ENCODE measurements at places on chromosomes 7 and 10.

- no peak for DNase-seq
These were observed 674 bp downstream of the AMZ1 start for GRCh38 chr7:2688409-2689342.

- DNase-seq = peak; percentile 32
These were observed 2.1 kb downstream of the ATP5MK start for GRCh38 chr10:103394180-103394579.

DNA sequence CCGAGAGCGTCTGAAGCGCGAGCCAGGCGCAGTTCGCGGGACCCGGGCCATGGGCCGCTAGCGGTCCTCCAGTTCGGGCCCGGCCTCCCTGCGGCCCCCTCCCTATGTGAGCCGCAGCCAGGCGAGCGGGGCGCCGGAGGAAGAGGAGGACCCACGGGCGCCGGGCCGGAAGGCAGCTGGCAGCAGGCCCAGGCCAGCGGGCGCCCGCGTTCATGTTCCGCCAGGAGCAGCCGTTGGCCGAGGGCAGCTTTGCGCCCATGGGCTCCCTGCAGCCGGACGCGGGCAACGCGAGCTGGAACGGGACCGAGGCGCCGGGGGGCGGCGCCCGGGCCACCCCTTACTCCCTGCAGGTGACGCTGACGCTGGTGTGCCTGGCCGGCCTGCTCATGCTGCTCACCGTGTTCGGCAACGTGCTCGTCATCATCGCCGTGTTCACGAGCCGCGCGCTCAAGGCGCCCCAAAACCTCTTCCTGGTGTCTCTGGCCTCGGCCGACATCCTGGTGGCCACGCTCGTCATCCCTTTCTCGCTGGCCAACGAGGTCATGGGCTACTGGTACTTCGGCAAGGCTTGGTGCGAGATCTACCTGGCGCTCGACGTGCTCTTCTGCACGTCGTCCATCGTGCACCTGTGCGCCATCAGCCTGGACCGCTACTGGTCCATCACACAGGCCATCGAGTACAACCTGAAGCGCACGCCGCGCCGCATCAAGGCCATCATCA, 1.1 kb downstream of the ADRA2A start:
- peak; percentile 70 for DNase-seq

DNA sequence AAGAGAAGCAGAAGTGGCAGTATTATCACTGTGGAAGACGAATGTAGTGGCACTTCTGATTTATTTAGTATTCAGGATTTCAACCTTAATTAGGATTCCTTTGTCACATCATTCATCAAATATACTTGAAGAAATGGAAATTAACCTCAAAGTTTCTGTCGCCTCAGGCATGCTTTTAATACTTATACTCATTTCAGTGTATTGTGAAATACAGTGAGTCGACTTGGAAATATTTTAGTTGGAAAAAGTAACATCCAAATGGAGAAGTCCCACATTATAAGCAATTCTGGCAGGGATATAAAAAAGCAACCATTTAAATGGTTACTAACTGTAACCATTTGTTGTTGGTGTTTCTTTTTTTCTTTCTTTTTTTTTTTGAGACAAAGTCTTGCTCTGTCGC, 648.8 kb downstream of the ARL4A start:
- no peak for DNase-seq

DNA sequence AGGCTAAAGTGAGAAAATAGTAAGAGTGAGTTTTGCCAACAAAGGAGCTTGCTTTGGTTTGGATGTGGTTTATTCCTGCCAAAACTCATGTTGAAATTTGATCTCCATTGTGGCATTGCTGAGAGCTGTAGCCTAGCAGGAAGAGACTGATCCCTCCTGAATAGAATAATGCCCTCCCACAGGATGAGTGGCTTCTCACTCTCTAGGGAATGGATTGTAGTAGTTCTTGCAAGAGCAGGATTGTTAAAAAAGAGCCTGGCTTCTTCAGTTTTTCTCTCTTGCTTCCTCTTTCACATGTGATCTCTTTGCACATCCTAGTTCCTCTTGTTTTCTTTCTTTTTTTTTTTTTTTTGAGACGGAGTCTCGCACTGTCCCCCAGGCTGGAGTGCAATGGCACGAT, 34.4 kb downstream of the ASAH2 start:
- peak; percentile 14 for DNase-seq

DNA sequence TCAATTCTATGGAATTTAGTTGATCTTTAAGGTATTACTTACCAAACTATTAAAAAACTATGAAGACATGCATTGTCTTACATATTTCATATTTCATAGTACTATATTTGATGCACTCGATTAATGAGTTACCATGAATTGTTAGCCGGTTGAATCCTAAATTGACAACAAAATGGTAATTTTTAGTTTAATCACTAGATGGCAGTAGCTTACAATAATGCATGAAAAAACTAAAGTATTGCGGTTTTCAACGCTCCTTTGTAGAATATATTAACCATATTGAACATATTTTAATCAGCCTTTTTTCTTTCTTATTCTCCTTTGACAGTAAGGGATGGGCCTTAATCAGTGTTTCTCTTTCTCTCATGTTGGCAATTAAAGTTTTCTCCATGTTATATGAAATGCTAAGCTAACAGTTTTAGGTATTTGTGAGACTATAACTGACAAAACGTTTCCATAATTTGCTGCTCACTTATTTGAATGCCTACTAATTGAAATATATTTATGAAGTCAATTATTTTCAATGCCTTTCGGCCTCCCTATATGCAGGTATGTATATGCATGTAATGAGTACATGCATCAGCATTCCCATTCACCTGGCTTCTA, 48.5 kb upstream of the ARL4A start:
- peak; percentile 83 for DNase-seq

DNA sequence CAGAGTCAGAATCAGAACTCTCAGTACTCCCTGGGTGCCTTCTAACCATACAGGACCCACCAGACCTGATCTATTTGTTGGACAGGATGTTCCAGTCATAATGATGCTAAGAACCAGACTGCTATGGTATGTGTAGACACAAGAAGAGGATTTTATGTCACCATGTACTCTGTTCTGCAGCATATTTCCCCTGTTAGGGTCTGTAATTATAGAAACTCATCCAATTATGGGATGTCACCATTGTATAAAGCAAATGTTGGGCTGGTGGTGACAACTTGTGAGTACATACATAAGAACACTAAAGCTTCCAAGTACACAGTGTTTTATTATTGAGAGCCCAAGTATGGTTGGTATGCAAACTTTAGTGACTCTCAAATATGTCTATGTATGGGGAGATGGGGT, 67.1 kb upstream of the AGBL3 start:
- no peak for DNase-seq

DNA sequence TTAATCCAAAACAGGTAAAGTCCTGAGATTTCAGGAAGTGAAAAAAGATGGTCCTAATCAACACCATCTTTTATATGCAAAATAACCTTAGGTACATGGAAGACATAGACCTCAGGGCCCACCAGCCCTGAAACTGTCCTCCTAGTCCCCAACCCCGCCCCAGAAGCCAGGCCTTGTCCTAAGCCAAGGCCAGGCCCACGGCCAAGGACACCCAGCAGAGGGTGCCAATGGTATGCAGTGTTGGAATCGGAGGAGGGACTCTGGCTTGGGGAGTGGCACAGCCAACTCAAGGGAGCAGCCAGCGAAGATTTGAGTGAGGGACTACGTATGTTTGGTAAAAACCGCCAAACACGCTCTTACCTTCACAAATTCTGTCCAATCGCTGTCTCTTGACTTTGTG, 96.7 kb downstream of the ZRANB1 start:
- DNase-seq = peak; percentile 46

GRCh38 chr10:114694062-114694461, 36.0 kb upstream of the ABLIM1 start:
- peak; percentile 31 for DNase-seq

- DNase-seq = no peak
These were observed 212.0 kb downstream of the DNAJB6 start for GRCh38 chr7:157548691-157549303.

- DNase-seq = no peak
These were observed 11.2 kb downstream of the BTBD16 start for GRCh38 chr10:122282253-122282671.

DNA sequence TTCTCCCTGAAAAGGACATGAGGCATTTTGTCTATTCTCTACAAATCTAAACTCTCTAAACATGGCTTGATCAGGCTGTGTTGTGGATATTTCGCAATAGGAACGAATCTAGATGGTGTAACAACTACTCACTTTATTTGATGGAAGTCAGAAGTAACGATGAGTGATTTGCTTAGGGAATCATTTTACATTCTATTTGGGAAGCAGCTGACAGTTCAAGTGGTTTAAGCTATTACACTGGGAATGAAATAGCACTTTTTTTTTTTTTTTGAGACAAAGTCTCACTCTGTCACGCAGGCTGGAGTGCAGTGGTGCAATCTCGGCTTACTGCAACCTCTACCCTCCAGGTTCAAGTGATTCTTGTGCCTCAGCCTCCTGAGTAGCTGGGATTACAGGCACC, 44.1 kb downstream of the NPY start:
- peak; percentile 5 for DNase-seq

DNA sequence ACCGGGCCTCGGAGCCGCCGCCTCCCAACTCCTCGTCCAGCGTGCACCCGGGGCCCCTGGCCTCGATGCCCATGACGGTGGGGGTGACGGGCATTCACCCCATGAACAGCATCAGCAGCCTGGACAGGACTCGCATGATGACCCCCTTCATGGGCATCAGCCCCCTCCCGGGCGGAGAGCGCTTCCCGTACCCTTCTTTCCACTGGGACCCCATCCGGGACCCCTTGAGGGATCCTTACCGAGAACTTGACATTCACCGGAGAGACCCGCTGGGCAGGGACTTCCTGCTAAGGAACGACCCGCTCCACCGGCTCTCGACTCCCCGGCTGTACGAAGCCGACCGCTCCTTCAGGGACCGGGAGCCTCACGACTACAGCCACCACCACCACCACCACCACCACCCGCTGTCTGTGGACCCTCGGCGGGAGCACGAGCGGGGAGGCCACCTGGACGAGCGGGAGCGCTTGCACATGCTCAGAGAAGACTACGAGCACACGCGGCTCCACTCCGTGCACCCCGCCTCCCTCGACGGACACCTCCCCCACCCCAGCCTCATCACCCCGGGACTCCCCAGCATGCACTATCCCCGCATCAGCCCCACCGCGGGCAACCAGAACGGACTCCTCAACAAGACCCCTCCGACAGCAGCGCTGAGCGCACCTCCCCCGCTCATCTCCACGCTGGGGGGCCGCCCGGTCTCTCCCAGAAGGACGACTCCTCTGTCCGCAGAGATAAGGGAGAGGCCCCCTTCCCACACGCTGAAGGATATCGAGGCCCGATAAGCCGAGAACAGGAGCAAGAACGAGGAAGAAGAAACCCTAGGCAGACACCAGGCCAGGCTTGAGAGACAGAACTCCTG, 341.5 kb upstream of the GALNT17 start:
- DNase-seq = no peak

- peak; percentile 63 for DNase-seq
These were observed 3.7 kb upstream of the PCOLCE start for GRCh38 chr7:100598425-100598824.

- no peak for DNase-seq
These were observed 104.3 kb upstream of the LANCL2 start for GRCh38 chr7:55260676-55261385.

GRCh38 chr7:94052398-94053180, 48.4 kb upstream of the BET1 start:
- DNase-seq = no peak

GRCh38 chr10:129962872-129963640, 1.0 kb downstream of the EBF3 start:
- peak; percentile 51 for DNase-seq

GRCh38 chr10:10526846-10527245, 490.8 kb upstream of the CELF2 start:
- no peak for DNase-seq

DNA sequence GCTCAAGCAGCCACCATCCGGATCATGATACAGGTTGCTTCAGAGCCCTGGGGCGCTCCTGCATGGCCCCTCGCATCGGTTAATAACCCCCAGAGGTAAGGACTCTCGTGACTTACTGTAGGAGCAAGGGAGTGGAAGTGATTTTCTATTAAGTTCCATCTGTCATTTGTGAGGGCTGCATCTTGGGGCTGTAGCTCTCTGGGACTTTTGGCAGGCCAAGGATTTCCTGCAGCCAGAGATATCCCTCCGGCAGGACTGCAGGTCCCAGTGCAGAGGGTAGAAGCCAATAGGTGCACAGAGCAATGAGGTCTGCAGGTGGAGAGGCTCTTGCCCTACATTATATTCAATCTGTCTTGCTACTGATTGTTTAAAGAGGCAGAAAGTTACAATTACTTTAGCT, 356.8 kb upstream of the ADARB2 start:
- DNase-seq = no peak

GRCh38 chr7:35248576-35249536, 5.0 kb downstream of the TBX20 start:
- no peak for DNase-seq

- DNase-seq = no peak
These were observed 751 bp downstream of the PAX2 start for GRCh38 chr10:100745882-100746783.

- DNase-seq = no peak
These were observed 34.6 kb upstream of the PDK4 start for GRCh38 chr7:95630702-95631458.

DNA sequence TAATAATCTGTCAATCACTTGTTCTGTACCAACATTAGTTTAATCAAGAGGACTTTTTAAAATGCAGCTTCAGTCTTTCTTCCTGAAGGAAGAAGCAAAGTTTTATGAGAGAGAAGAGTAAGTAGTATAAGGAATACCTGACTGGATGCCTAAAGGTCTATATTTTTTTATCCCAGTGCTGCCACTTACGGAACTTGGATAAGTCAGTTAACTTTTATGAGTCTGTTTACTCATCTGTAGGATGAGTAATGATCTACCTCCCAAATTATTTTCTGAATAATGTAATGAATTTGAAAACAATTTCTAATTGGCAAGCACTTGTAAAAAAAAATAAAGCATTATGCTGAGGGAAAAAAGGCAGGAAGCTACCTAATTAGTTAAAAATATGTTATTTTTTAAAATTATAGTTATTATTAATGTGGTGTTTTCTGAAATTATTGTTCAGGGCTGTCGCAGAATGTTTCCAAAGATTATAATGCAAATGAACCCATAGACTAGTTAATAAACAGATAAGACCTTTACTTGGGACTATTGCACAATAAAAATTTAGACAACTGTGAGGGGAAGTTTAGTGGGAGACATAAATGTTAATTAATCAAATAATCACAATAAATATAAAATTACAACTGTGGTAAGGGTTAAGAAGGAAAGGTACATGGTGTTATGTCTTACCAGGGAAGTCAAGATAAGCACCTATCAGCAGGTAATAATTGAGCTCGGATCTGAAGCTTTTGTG, 24.6 kb downstream of the SLK start:
- no peak for DNase-seq

DNA sequence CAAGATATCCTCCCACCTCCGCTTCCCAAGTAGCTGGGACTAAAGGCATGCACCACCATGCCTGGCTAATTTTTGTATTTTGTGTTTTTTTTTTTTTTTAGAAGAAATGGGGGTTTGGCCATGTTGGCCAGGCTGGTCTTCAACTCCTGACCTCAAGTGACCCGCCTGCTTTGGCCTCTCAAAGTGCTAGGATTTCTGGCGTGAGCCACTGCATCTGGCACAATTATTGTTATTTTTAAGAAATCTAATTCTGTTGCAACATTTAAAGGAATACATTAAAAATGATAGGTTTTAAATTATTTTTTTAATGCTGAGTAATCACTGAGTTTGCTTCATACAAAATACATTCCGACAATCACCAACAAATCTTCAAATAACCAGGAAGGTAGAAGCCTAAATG, 178.1 kb upstream of the SEMA3E start:
- no peak for DNase-seq

GRCh38 chr10:124486635-124487034, 25.0 kb downstream of the LHPP start:
- peak; percentile 71 for DNase-seq
